ENCODE measurements at places on chromosomes 5 and 9.

DNA sequence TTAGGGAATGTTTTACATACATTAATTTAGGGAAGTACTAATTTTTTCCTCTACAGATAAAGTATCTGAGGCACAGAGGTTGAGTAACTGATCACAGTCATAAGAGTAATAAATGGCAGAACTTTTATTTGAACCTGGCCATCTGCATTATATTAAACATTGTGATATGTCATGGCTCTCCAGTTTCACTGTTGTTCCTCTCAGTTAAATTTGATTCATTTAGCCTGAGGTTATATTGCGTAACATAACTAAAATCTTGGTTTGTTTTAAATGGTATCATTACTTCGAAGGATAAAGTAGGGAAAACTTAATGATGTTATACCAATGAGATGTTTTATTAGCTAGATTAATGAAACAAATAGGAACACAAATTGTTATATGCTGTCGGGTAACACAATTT is 284.4 kb downstream of the KDM4C start:
- no peak for DNase-seq

- no peak for DNase-seq
Observed at GRCh38 chr5:76701298-76701697, 14.6 kb upstream of the F2R start.

GRCh38 chr9:107894572-107895261 is 405.1 kb upstream of the KLF4 start:
- no peak for DNase-seq

DNA sequence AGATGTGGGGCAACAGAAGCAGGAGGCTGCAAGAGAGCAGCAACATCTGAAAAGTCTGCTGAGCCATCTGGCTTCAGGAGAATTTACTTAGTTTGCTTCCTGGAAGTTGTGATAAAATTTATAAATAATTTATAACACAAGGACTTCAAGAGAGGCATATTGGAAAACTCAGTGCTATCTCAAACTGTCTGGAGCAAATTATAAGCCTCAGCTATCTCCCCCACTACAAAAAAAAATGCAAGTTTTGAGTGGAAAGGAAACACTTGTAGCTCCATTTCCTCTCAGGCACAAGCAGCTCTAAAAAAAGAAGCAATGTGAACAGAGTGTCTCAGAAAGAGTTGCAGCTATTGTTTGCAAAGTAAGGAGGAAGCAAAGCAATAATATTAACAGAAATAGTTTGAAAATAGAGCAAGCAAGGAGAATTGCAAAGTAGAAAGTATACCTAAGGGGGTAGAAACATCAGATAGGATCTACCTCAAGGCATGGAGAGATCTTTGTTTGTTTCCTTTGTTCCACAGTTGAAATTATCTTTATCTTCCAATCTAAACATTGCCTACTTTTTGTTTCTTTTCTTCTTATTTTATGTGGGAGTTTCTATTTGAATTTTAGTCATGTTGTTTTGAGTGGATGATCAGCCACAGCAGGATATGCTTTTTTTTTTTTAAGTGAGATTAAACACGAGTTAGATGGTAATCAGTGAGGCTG is 55.9 kb upstream of the IL6ST start:
- DNase-seq, result no peak

GRCh38 chr5:157029457-157029856 is 29.5 kb downstream of the HAVCR1 start:
- no peak for DNase-seq

GRCh38 chr5:94329115-94329514 is 289.3 kb downstream of the KIAA0825 start:
- no peak for DNase-seq

GRCh38 chr5:173643964-173644363 is 27.5 kb upstream of the BOD1 start:
- DNase-seq, result no peak

GRCh38 chr5:132405646-132406045 is 36.1 kb downstream of the SLC22A5 start:
- DNase-seq, result no peak

DNA sequence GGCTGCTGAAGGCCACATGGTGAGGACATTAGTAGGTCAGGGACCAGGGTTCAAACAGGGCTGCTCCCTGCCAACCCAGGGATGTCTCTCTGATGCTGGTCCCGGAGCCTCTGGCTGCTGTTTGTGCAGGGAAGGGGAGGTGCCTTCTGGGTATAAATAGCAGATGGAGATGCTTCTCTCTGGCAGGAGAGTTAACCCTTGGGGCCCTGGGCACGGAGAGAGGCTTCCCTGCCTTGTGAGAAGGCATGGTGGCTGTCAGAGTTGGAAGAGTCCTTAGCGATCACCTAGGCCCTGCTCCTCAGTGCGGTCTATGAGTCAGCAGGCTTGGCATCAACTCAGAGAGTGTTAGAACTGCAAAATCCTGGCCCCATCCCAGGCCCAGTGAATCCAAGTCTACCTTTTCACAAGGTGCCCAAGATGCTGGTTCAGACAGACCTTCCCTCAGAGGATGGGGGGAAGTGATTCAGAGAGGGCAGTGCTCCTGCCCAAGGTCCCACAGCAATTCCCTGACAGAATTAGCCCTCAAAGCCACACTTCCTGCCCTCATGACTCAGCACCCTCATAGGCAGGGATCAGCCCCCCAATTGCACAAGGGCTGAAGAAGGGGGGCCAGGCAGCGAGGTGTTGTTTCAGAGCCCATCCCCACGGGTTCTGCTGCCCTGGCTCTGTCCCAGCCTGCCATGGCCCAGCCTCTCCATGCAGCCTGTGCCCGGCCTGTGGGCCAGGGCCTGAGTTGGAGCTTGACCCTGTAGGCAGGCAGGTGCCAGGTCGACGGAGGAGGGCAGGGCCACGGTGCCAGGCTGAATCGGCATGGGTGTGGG is 25.6 kb downstream of the CAMK2A start:
- no peak for DNase-seq

GRCh38 chr9:136950656-136951276 is 1.3 kb upstream of the LCN12 start:
- no peak for DNase-seq

DNA sequence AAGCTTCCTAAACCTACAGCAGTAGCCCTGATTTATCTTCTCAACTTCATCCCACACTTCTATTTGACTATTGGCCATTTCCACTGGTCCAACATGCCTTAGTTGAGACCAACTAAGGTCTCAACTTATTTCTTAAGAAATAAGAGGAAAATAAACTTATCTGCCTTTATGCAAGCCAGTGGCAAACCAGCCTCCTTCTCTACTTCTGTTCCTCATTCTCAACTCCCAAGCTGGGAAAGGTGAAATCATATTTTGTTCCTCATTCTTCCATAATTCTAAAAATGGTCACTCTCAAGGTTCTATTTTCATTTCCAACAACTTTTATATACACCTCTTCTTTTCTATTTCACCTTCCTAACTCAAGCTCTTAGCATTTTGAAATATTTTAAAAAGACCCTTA is 149.6 kb upstream of the C9orf72 start:
- DNase-seq, result no peak

- no peak for DNase-seq
Observed at GRCh38 chr5:97854871-97855762, 672.1 kb upstream of the RIOK2 start.

- DNase-seq, result no peak
Observed at GRCh38 chr5:75472973-75473372, 38.5 kb downstream of the CERT1 start.

DNA sequence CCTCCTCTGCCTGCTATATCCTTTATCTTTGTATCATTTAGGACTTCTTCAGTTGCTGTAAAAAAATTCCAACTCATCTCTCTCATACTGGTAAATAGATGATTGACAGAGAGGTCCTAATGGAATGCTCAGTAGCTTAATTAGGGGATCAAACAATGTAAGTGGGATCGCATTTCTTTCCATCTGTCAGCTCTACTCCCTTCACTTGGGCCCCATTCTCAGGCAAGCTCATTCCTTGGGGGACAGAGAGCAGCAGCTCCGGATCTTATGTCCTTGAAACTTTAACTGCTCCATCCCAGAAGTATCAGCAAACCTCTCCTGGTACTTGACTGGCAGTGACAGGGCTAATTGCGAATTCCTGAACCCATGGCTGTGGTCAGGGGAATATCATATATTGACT is 146.7 kb downstream of the YTHDC2 start:
- DNase-seq, result no peak

- DNase-seq, result no peak
Observed at GRCh38 chr5:175457466-175457865, 13.5 kb upstream of the DRD1 start.

GRCh38 chr5:138981586-138981985 is 106.5 kb upstream of the LRRTM2 start:
- DNase-seq, result no peak

DNA sequence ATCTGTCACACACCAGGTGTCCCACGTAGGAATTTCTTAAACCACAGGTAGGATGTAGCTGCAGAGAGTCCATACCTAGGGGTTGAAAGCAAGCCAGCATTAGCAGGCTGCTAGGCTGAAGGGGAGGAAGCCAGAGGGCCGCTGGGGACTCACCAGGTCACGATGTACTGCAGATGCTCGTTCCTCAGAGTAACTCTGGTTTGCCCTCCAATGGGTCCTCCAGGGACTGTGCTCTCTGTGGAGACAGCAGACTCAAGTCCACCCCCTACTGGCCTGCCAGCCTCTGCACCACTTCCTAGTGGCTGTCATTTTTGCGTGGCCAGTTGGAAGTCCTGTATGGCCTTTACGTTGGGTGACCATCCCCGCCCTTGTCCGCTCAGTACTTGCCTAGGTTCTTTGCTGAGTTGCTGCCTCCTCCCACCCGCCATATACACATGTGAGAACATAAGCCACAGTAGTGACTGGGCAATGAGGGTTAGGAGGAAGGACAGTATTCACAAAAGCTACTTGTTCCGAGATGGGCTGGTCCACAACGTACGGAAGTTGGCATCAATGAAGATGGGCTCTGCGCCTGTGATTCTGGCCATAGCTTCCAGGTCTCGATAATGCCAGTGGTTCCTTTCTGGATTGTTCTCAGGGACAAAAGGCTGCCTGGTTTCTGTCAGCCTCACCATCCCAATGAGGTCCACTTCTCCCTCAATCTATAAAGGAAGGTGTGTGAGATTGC is 4.1 kb downstream of the RPL7A start:
- no peak for DNase-seq

DNA sequence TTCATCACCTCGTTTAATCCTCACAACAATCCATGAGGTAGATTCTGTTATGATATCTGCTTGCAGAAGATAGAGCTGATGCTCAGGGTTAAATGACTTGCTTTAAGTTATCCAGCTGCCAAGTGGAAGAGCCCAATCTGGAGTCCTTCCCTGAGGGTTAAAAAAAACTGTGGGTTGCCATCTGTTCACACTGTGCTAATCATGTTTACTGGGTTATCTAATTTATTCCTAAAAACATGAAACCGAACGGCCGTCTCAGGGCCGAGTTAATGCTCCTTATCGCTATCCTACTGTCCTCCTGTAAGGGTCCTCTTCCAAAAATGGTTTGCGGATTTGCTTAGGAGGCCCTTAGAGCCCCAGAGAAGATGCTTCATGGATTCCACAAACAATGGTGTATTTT is 153.3 kb downstream of the YIPF5 start:
- DNase-seq, result no peak

DNA sequence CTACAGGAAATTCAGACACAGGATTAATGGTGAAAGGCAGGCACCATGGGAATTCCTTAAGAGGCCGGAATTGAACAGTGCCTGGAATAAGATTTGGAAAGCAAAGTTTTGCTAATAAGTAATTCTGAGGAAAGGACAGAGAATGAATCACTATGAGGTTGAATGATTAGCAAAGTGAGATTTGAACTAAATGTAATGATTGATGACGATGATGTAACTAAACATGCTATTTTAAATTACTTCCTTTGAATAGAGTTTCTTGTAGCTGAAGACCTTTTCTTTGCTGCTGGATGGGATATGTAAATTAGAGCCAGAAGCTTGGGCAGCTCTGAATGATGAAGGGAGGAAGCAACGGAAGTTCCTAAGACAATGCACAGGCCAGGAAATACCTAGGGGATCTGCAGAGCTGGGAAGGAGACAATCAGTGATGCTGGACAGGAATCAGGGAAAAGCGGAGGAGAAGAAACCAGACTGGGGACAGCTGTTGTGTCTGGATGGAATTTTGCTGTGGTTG is 482.0 kb downstream of the PSAT1 start:
- DNase-seq, result no peak

- DNase-seq, result no peak
Observed at GRCh38 chr9:123424131-123424530, 68.1 kb downstream of the CRB2 start.

DNA sequence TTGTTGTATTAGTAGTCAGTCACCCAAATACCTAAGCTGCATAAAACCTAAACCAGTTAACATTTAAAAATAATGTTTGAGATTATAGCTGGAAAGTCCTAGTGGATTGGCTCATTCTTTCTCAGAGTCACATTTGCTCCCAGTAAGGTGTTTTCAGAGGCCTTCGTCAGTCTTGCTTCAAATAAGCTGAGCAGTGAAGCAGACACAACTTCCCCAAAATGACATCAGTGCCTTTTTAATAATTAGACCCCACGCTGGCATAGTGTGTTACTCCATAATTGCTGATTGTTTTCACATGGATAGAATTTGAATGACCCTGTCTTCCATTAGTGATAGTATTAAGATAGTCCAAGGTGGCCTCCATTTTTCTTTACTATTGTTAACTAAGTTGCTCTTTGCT is 245.8 kb downstream of the PJA2 start:
- DNase-seq, result no peak

GRCh38 chr5:81393783-81394718 is at the start of gene ACOT12:
Gene ACOT12, minus strand, starts transcription at chr5:81394134. Its CDS starts 20 bp downstream, at chr5:81394114.
- DNase-seq, result no peak

DNA sequence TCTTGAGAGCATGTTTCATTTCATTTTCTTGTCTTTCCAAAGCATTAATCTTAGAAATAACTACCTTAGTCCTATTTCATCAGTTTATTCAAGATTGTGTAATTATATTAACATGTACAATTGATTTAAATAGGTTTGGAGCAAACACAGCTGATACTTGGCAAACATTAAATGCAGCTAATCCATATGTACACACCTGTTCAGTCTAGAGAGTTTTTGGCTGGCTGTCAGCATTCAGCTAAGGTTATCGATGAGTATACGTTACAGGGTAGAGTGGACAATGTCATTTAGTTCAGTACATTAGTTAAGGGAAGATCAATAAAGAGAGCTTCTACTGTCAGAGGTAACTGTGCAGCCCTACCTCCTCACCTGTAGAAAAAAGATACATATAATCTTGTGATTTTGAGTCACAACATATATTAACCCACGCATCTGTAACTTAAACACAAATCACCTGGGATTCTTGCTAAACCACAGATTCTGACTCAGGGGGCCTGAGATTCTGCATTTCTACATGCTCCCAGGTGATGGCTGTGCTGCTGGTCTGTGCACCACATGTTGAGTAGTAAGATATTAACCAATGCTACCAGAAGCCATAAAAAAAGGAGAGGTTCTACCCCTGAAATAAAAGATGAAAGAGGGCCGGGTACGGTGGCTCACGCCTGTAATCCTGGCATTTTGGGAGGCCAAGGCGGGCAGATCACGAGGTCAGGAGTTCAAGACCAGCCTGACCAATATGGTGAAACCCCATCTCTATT is 34.1 kb upstream of the PCA3 start:
- DNase-seq, result no peak

DNA sequence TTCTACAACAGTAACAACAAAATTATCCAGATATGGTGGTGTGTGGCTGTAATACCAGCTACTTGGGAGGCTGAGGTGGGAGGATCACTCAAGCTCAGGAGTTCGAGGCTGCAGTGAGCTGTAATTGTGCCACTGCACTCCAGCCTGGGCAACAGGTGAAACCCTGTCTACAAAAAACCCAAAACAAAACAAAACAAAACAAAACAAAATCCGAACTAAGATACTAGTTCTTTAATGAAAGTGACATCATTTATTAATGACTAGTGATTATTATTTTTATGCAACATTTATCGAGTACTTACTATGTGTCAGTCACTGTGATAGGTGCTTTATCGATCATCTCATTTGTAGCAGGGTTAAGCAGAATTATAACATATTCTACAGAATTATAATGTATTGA is 196.9 kb upstream of the GDNF start:
- DNase-seq, result no peak

- no peak for DNase-seq
Observed at GRCh38 chr9:8802242-8802641, 1002.7 kb upstream of the DMAC1 start.
